CD8-positive, alpha-beta T cell (primary cell): ENCODE measurements at places on chromosomes 16 and 17.

GRCh38 chr17:65629234-65629690, 67.8 kb upstream of the AXIN2 start:
- no peak for DNase-seq

DNA sequence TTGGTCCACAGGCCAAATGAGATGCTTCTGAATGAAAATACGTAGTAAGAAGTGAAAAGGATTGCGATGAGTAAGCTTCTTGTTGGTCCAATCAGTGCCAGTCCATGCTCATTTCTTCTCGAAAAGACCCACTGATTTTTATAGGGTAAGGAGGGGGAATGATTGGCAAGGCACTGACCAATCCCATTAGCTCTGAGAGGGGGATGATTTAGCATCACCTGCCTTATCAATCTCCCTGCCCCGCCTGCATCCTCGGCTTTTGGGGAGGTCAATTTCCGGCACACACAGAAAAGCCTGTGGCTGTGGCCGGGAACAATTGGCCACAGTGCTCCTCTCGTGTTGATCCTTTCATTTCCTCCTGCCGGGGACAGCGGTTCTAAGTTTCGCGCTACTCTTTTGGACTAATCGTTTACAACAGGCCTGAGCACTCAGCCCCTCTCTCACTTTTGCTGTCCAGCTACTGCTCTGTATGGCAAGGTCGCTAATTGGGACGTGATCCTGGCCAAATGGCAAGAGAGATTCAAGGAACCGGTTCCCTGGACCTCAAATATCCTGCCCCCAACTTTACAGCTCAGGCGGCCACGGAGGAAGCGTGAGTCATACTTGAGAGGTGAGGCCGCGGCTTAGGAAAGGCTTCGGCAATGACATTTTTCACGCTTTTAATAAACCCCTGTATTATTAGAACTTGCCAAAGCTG, 43.1 kb downstream of the TBX4 start:
- no peak for DNase-seq

GRCh38 chr17:63488851-63489250, 12.0 kb downstream of the ACE start:
- DNase-seq = no peak

DNA sequence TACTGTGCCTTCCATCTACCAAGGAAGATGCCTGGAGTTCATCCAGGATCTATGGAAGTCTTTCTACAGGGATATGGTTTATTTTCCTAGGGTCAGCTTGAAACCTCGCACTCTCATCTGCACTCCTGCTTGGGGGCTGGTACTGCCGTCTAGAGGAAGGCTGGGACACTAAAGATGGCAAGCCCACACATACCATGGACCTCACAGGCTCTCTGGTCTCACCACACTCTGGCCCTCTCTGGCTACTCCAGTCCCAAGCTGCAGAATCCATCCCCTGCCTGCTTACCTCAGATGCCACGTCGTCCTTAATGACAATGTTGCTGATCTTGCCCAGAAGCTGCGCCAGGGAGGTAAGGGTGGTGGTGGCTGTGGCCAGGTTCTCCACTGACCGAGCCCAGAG, 2.1 kb upstream of the UNC119 start:
- DNase-seq = no peak

- DNase-seq = no peak
Observed at GRCh38 chr16:28877655-28878000, 660 bp upstream of the ATP2A1 start.

- no peak for DNase-seq
Observed at GRCh38 chr16:89449726-89450335, 40.5 kb downstream of the ANKRD11 start.

- DNase-seq = no peak
Observed at GRCh38 chr17:73304971-73305812, 6.6 kb downstream of the CDC42EP4 start.

DNA sequence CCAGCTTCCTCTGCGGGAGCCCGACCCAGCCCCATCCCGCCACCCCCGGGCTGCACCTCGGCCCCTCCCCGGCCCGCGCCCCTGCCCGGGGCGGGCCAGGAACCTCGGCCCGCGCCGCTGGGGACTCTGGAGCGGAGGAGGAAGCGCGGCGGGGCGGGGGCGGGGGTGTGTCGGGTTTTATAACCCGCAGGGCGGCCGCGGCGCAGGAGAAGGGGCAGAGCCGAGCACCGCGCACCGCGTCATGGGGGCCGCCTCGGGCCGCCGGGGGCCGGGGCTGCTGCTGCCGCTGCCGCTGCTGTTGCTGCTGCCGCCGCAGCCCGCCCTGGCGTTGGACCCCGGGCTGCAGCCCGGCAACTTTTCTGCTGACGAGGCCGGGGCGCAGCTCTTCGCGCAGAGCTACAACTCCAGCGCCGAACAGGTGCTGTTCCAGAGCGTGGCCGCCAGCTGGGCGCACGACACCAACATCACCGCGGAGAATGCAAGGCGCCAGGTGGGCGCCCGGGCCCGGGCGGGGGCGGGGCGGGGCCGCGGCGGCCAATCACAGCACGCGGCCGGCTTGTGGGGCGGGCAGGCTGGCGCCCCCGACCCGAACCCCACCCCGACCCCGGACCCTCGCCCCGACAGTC, at the start of gene ACE:
TSS of gene ACE (plus strand) at position 208 of the 626 bp plus-strand sequence. CDS start at position 242, 34 bp downstream.
- DNase-seq = peak; percentile 65

- DNase-seq = no peak
Observed at GRCh38 chr17:4744999-4745969, 5.6 kb upstream of the CXCL16 start.

- no peak for DNase-seq
Observed at GRCh38 chr16:83095941-83096692, 469.3 kb downstream of the CDH13 start.

- DNase-seq = no peak
Observed at GRCh38 chr16:17371299-17371698, 99.5 kb downstream of the XYLT1 start.

DNA sequence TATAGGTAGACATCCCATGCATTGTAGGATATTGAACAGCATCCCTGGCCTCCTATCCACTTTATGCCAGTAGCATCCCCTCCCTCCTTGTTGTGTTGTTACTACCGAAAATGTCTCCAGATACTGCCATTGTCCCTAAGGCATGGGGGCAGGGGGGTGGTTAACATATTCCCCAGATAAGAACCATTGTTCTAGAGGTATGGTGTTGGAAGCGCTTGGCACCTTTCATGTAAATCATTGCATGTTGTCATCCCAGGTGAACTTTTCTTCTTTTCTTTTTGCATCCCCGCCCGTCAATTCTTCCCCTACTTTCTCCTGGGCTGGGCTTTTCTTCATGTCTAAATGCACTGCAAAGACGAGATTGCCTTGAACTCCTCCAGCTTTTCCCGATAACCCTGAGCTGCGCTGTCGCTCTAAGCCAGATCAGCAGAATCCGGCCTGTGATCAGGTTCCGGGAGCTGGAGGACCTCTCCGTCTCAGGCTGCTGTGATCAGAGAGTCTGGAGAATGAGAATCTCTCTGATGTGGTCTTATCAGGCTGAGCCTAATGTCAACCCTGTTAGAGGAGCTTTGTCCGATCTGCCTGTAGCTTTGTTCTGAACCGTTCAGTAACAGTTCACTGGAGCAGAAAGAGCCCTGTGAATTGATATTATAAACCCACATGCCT, 76.2 kb downstream of the RBFOX1 start:
- no peak for DNase-seq

- no peak for DNase-seq
Observed at GRCh38 chr17:33640629-33641028, 347.5 kb upstream of the ASIC2 start.

DNA sequence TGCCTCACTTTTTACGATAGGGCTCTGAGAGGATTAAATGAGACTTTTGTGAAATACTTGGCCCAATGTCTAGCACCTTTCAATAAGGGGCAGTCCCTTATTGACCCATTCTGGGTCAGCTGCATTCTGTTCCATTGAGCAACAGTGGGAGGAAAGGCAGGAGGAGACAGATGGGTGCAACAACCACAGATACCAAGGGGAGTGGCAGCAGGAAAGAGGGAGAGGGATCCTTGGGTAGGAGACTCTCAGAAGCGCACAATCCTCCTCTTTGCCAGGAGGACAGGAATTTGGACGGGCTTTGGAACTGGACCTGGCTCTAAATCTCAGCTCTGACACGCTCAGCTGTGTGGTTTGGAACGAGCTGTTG, 3.5 kb downstream of the PIPOX start:
- DNase-seq = no peak

DNA sequence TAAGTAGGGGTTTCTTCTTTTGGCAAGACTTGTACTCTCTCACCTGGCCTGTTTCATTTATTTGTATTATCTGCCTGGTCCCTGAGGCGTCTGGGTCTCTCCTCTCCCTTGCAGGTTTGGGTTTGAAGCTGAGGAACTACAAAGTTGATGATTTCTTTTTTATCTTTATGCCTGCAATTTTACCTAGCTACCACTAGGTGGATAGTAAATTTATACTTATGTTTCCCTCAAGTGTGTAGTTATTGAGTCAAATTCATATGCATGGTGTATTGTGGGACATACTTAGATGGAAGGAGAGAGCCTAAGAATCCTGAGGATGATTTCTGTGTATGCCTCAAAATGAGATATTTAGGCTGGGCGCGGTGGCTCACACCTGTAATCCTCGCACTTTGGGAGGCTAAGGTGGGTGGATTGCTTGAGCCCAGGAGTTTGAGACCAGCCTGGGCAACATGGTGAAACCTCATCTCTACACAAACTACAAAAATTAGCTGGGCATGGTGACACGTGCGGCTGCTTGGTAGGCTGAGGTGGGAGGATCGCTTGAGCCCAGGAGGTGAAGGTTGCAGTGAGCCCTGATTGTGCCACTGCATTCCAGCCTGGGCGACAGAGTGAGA, 13.6 kb downstream of the TMEM98 start:
- no peak for DNase-seq

DNA sequence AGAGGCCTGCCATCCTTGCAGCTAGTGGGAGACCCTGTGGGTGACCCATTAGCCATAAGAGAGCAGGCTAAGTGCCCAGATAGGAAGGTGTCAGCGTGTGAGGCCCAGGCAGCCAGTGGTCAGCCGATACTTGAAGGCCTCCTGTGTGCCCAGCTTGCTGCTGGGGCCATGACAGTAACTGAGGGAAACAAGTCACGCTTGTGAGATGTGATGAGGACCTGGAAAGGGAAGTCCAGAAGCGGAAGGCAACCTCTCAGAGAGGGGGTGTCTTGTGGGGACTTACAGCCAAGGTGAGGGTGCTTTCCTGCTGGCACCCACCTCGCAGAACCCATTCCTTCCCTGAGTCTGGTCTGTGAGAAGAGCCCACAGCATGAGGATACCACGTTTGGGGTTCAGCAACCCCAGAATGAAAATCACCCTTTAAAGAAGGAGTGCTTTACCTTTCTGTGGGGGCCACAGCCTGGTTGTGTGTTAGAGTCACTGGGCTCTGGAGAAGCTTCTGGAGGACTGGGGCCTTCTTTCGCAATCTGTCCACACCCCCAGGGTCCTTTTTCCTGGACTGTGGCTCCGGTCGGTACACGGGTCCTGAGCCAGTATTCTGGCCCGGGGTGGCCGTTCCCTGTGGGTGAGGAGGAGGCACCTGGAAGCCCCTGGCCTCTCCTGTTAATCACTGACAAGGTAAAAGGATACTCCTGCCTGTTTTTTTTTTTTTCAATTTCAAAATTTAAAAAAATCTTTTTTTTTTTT, 53.9 kb downstream of the PLCG2 start:
- no peak for DNase-seq

- no peak for DNase-seq
Observed at GRCh38 chr16:53224951-53225533, 170.3 kb downstream of the CHD9 start.

- DNase-seq = no peak
Observed at GRCh38 chr16:745739-746138, 4.9 kb upstream of the CIAO3 start.

DNA sequence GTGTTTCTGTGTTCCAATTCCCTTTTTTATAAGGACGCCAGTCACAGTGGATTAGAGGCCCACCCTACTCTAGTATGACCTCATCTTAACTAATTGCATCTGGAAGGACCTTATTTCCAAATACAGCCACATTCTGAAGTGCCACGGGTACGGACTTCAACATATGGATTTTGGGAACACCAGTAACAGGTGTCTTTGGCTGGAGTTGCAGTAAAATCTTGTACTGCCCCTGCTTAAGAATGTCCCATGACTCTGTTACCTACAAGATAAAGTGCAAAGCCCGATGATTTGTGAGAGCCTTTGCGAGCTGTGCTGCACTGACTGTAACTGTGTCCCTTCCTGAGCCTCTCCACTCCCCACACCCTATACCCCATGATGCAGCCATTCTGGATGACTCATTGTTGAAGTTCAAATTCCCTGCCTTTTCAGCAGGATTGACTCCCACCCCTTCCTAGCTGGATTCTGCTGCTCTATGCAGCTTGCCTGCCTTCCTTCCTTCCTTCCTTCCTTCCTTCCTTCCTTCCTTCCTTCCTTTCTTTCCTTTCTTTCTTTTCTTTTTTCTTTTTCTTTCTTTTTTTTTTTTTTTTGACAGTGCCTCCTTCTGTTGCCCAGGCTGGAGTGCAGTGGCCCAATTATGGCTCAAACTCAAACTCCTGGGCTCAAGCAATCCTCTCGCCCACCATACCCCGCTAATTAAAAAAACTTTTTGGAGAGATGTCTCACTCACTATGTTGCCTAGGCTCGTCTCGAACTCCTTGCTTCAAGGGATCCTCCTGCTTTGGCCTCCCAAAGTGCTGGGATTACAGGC, 2.1 kb downstream of the HCRT start:
- DNase-seq = no peak

DNA sequence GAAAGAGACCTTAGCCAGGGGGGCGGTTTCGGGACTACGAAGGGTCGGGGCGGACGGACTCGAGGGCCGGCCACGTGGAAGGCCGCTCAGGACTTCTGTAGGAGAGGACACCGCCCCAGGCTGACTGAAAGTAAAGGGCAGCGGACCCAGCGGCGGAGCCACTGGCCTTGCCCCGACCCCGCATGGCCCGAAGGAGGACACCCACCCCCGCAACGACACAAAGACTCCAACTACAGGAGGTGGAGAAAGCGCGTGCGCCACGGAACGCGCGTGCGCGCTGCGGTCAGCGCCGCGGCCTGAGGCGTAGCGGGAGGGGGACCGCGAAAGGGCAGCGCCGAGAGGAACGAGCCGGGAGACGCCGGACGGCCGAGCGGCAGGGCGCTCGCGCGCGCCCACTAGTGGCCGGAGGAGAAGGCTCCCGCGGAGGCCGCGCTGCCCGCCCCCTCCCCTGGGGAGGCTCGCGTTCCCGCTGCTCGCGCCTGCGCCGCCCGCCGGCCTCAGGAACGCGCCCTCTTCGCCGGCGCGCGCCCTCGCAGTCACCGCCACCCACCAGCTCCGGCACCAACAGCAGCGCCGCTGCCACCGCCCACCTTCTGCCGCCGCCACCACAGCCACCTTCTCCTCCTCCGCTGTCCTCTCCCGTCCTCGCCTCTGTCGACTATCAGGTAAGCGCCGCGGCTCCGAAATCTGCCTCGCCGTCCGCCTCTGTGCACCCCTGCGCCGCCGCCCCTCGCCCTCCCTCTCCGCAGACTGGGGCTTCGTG, at the start of gene MAPT:
TSS of gene MAPT (plus strand) at position 533 of the 763 bp plus-strand sequence. CDS start 67,784 bp downstream, outside the sequence.
- peak; percentile 74 for DNase-seq

- peak; percentile 56 for DNase-seq
Observed at GRCh38 chr17:59361916-59362810, 30.7 kb downstream of the YPEL2 start.

- no peak for DNase-seq
Observed at GRCh38 chr16:12661656-12662172, 142.0 kb downstream of the CPPED1 start.

- no peak for DNase-seq
Observed at GRCh38 chr17:78675316-78675616, 98.1 kb upstream of the DNAH17 start.
